ENCODE measurements at places on chromosomes 13 and 19.

DNA sequence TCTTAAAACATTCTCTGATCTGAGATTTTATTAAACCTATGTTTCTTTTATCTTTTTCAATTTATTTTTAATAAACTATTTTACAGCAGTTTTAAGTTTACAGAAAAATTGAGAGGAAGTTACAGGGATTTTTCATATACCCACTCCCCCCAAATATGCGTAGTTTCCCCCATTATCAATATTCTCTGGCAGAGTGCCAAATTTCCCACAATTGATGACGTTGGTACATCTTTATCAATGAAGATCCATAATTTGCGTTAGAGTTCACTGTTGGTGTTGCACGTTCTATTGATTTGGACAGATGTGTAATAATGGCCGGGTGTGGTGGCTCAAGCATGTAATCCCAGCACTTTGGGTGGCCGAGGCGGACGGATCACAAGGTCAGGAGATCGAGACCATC, 1063.0 kb upstream of the ATXN8OS start:
- DNase-seq = no peak

DNA sequence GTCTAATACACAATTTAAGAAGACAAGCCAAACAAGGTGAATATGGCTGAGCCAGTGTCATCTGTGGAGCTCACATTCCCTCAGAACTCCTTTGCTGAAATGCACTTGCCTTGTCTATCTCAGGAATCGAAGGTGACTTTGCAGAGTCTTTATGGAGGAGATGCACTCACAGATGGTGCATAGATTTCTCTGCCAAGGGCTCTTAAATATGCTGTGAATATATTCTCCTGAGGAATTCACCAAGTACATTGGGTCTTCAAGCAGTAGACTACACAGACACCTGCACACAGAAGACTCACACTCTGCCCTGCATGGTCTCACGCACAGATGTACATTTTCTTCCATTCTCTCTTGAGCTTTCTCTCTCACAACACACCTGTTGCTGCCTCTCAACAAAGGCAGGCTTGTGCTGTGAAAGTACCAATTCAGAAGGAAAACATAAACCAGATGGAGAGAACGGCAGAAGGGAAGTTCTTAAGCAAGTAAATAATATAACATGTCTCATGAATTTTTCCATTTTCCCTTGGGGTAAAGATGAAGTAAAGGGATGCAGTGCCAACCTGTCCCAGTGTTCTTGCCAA, 174.7 kb downstream of the DLEU7 start:
- no peak for DNase-seq

- DNase-seq = no peak
These were observed 28.2 kb downstream of the TNFRSF19 start for GRCh38 chr13:23598369-23598768.

DNA sequence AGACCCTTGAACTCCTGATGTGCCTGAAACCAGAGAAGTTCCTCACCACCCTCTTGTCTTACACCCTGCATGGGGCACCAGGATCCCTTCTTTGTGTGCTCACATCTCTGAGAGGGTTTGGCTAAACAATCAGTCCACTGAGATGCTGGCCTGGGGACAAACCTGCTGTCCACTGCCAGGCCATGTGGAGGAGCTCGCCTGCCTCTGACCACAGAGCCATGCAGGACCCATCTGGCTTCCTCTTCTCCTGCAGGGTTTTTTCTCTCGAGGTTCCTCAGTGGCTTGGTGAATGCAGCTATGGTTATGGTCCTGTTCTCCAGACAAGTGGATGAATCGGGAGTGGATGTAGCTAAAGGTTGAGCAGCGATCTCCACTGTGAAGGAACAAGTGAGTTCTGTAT, 49.1 kb upstream of the MEDAG start:
- DNase-seq = no peak

DNA sequence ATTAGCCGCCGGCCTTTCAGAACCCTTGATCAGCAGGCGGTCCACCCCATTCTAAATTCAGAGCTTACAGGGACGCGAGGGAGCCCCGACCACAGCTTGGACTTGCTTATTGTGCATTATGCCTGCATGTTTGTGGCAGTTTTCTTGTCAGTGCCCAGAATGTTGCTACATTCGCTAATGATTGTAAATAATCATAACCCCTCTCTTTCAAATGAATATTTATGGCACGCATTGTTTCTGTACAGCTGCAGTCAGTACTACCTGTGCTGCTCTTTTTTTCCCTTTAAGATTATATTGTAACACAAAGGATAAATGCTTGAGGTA, 321 bp upstream of the VPS36 start:
- DNase-seq = no peak

- no peak for DNase-seq
These were observed 138.9 kb downstream of the SHISA2 start for GRCh38 chr13:25912961-25913360.

- peak; percentile 41 for DNase-seq
These were observed 98.5 kb downstream of the MIPEP start for GRCh38 chr13:23790577-23791170.

DNA sequence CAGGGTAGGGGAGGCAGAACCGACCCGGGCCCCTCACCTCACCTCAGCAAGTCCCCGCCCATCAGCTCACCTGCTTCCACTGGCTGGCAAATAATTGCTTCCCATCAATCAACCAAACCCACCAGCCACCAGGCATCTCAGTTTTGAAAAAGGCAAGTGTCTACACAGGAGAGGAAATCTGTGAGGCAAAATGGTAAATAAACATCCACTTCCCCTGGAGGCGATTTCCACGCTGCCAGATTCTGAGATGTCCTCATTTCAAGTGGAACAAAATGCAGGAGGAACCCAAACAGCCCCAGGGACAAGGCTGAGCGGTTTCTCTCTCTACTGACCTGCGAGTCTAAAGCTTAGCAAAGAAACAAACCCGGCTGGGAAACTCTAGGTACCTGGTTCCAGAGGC, 117.5 kb downstream of the CRYL1 start:
- no peak for DNase-seq

GRCh38 chr19:2982983-2983350, 5.6 kb downstream of the TLE6 start:
- DNase-seq = no peak

DNA sequence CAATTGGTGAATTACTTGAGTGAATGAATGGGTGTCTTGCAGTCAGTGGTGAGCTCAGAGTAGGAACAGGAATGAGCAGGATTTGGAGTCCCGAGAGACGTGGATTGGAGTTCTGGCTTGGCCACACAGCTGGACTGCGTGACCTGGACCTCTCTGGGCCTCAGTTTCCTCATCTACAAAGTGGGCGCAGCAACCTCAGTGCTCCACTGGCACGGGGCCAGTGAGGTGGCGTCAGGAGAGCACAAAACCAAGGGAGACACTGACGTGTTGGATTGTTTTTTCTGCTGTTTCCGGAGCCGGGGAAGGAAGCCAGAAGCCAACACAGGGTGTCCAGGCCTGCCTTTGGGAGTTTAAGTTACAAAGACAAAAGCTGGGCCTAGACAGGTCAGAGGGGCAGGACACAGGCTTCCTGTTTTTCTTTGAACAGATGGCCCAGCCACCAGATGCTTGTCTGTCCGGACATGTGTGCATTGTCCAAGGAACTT, 6.5 kb upstream of the DOCK6 start:
- no peak for DNase-seq
